NCI-H460 (cell line): ENCODE measurements at places on chromosomes 4 and X.

DNA sequence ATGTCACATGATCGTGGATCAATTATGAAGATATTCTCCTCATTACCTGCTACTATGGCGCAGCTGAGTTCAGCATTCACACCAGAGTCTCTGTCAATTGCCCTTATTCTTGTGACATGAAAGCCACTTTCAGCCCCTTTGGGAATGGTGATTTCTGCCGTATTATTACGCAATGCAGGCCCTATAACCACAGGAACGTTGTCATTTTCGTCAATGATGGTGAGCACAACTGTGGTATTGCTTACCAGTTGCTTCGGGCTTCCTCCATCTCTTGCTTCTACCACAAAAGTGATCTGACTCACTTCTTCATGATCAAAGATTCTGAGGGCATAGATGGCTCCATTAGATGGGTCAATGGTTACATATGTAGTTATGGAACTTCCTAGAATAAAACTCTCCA is 2.1 kb downstream of the PCDH18 start:
- DNase-seq: no peak

GRCh38 chr4:62394766-62395165 is 1194.6 kb downstream of the ADGRL3 start:
- no peak for DNase-seq

DNA sequence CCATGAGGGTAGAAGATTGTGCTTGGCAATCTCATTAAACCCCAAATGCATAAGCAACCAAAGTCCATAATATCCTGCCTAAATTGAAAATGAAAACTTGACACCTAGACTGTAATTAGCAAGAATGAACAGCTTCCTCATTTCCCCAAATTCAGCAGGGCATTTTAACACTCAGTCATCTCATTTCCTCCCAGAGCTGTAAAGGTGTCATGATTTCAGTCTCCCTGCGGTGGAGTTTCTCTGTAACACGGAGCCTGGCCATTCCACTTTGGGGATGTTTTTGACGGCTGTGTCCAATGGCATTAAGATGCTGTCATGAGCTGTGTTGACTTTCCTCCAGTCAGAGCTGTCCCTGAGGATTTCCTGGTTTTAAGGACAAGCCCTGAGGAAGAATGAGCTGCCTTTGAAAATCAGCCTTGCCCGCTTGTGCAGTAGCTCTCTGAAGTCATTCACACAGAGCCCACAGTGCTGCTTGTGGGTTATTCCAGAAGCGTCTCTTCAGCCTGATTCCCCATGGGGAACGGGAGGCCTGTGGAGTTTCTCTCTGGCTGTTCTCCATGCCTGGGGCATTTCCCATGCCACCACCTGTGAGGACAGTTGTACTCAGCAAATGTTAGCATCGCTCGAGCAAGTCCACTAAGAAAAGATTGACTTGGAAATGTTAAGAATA is 187.0 kb downstream of the MID1 start:
- DNase-seq: no peak

- no peak for DNase-seq
Observed at GRCh38 chr4:47641755-47642154, 156.7 kb downstream of the ATP10D start.

- DNase-seq: no peak
Observed at GRCh38 chrX:39851745-39852455, 245.9 kb downstream of the BCOR start.

GRCh38 chr4:107187091-107187490 is 151.0 kb upstream of the DKK2 start:
- DNase-seq: no peak

- DNase-seq: no peak
Observed at GRCh38 chr4:107292979-107293378, 256.9 kb upstream of the DKK2 start.

GRCh38 chrX:331151-331824 is 12.7 kb upstream of the GTPBP6 start:
- DNase-seq: no peak

GRCh38 chr4:25012655-25013054 is 18.1 kb downstream of the LGI2 start:
- no peak for DNase-seq

DNA sequence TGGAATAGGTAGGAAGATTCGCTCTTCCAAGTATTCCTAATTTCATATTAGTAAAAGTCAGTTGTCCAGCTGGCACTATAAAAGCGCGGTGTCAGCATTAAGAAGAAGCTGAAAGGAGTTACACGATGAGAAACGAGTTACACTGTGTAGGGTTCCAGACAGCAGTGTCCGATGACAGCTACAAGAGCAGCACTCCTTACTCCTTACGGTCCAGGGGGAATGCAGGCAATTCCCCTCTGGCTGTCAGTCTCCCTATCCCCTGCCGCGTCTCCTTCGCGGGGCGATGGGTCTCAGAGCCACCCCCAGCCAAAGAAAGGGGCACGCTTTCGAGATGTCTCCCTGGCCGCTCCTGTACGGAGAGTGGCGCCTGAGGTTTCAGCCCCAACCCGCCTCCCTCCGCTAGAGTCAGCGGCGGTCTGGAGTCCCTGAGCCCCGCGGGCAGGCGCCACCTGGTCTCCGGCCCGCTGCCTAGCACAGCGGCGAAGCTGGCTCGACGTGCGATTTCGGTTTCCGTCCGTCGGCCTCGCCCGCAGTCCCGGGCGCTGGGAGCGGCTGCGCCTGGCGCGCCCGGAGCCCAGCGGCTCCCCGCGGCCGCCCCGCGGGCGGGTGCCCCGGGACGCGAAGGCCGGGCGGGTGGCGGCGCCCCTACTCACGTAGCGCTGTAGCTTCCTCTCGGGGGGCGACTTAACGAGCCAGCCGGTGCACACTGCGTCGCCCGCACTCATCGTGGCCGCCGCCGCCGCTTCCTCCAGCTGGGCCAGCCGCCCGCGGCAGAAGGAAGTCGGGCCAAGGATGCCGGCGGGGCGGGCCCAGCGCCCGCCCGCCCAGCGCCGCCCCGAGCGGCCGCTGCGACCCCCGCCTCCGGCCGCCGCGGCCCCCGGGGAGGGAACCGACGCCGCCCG is at the start of gene GAB3:
Gene GAB3 (minus strand): TSS at position 777 of the 902 bp plus-strand sequence. CDS start 52 bp downstream, at position 725.
- no peak for DNase-seq

DNA sequence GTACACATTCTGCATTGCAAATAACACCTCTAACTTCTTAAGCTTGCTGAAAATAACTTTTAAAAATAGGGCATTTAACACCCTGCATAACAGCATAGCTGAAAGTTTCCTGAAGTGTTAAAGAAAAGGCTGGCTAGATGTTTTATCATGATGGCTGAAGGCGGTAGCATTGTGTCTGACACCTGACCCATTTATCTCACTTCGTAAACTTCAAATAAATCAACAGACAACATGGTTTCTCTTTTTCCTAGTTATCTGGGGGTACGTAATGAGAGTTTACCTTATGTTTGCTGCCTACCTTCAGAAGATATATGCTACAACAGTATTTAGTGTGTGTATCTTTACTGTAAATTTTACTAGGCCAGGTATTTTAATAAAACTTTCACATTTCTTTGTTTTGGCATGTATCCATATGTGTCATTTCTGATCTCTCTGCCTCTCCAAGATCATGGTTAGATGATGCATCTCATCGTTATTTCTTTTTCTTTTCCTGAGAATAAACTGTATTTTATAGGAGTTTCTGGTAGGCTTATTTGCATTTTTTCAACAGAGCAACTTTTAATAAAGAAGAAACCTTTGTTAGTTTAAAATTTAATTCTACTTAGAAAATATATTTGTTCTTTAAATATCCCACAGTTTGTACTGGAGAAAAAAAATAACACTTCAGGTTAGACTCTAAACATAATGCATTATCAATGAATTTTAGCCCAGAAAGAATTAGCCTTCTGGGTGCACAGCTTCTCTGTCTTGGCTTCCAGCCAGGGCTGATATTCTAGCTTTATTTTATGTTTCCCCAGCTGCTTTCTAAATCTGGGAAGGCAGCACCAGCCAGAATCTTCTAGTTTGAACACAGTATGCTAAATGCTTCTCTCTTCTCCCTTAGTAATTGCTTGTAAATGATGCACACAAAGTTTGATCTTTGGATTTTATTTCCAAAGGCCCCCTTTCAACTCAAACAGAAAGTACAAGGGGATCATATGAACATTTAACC is 2.9 kb downstream of the NDST4 start:
- no peak for DNase-seq

GRCh38 chrX:103464774-103465117 is 54.5 kb downstream of the RAB40A start:
- peak; percentile 72 for DNase-seq

DNA sequence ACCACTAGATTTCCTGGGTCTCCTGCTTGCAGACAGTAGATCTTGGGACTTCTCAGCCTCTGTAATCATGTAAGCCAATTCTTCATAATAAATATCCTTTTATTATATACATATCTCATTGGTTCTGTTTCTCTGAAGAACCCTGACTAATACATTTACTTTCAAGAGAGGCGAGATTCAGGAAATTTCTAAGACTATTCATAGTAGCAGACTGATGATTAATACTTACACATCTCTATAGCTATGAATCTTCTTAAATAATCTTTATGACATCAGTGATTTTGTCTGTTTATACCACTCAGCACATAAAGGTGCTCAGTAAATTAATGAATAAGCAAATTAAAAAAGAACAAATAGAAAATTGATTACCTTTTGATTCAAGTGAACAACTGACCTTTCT is 682.3 kb upstream of the GRID2 start:
- DNase-seq: no peak

GRCh38 chr4:141810038-141810711 is 173.8 kb downstream of the IL15 start:
- no peak for DNase-seq

GRCh38 chrX:42714981-42715700 is 62.8 kb downstream of the PPP1R2C start:
- peak; percentile 1 for DNase-seq

DNA sequence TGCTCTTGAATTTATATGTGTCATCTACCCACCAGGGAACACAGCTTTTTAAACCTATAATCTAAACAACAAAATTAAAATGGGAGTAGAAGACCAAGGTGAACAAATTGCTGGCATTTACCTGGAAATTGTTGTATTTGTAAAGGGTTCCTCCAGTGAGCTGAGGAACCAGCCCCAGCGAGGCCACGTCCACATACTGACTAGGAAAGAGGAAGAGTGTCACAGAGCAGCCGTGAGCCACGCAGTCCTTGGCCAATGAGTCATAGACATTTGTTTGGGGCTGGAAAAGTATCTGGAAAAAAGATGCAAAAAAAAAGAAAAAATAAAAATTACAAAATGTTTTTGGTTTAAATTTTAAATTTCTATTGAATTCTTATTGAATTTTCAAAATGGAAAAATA is 58.7 kb downstream of the METTL14 start:
- no peak for DNase-seq

GRCh38 chr4:154310578-154310977 is 181.0 kb downstream of the DCHS2 start:
- DNase-seq: no peak

DNA sequence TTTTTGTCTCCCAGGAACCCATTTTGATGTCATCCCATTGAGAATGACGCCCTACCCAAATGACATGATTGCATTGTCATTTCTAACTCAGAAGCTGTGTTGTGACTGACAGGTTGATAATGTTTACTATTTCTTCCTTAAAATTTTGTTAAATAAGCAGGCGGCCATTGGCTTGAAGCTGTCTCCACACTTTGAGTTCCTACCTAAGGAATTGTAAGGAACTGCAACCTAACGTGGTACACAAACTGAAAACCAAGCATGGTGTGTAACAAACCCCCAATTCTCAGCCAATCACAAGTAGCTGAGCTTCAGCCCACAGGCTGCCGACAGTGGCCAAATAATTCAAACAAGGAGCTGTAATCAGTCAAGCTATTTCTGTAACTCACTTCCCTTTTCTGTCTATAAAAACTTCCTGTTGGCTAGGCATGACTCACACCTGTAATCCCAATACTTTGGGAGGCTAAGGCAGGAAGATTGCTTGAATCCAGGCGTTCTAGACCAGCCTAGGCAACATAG is 2.9 kb upstream of the MND1 start:
- DNase-seq: no peak

GRCh38 chr4:155032521-155033229 is 175.8 kb upstream of the NPY2R start:
- no peak for DNase-seq

DNA sequence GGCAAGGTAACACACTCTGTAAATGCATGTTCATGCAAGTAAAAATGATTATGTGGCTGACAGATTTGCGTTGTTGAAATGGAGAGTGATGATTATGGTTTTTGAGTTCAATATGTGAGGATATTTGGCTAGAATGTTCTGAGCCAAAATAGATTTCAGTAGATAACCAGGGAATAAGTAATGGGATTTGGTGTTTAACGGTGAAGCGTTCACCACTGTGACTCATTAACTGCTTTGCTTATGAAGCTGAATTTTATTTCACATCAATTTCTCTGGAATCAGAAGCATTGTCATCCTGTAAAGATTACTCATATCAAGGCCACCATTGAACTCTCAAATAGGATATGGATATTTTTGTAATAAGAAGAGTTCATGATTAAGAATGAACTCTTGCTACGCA is 11.7 kb downstream of the AFP start:
- DNase-seq: no peak

GRCh38 chr4:116872308-116872707 is 213.1 kb downstream of the TRAM1L1 start:
- DNase-seq: no peak

DNA sequence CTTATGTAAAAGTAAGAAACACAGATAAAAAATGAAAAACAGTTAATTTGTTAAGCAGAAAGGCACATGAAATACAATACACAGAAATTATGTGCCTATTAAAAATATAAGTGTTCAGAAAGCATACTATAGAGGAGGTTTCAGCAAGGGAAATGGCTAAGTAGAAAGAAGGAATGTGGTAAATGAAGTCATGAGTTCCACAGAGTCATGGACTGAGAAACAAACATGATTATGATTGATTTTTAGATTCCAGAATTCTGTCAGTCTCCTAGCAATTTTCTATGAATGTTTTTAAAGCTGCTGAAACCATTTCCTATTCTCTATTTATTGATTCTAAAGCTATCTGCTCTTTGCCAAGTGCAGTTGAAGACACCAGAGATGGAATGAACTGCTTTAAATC is 1398.4 kb downstream of the ARAP2 start:
- no peak for DNase-seq

- DNase-seq: no peak
Observed at GRCh38 chr4:155383541-155383940, 6.8 kb upstream of the MAP9 start.

DNA sequence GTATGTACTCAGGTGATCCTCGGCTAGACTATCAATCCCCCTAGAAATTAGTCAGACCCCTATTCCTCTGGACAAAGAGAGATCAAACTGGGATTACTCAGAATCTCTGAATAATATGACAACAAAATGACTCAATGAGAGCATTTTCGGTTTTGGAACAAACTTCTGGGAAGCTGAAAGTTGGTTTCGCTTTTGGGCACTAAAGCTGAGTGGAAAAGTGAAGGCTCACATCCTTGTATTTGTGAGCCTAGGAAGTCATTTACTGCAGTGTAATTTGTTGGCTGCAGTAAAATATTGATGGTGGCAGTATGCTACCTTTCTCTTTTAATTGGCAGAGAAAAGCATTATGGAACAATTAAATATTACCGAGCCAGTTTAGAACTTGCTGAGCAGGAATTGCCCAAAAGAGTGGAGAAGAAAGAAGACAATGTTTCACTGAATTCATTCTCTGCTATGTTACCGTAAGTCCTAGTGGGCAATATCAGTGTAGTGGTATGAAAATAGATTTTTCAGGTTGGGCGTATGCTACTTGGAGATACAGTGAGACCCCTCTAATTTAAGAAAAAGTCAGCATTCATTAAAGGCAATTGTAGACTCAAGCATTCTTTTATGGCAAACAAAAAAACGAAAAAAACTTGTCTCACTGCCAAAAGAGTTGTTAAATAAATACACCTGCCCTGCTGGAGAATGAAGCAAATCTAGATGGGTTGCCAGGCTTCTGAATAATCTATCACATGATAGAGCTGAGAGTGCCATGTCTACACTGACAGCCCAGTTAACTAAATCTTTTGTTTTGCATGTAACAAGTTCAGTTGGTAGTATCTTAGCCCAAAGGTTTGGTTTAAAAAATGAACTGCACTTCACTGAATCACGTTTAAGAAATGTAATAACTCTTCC is 69.6 kb downstream of the AGTR2 start:
- DNase-seq: no peak
